Cardiac muscle cell (in vitro differentiated cells and primary cell): ENCODE measurements at places on chromosomes 3 and 15. TPM values are rescaled to one million over a fixed set of nuclear protein-coding genes. Genes with fewer than 3 reads are reported as not detected.

Gene ARHGAP31
- 59.9 and 60.6 TPM in 2 replicates for total RNA-seq

- no peak overlapping the region for H3K4me3 ChIP-seq
- H3K36me3 ChIP-seq, result no peaks in the 10 kb centered on the region
- no peak overlapping the region for H3K27ac ChIP-seq
- no peak for DNase-seq
- no peaks in the 10 kb centered on the region for H3K4me1 ChIP-seq
- H3K27me3 ChIP-seq, result no peaks in the 10 kb centered on the region
These were observed 2.6 kb downstream of the ITIH4 start for GRCh38 chr3:52827866-52828376.

GRCh38 chr15:50140983-50141382 lies 21.9 kb upstream of the ATP8B4 start:
- no peaks in the 10 kb centered on the region for H3K4me1 ChIP-seq
- no peaks in the 10 kb centered on the region for H3K36me3 ChIP-seq
- H3K27me3 ChIP-seq, result no peaks in the 10 kb centered on the region
- no peak overlapping the region for H3K27ac ChIP-seq
- DNase-seq, result no peak

GRCh38 chr3:177150970-177151627 lies 46.2 kb downstream of the TBL1XR1 start:
- H3K27ac ChIP-seq, result peak overlapping the region; percentile 66
- no peaks in the 10 kb centered on the region for H3K27me3 ChIP-seq
- H3K36me3 ChIP-seq, result no peaks in the 10 kb centered on the region

DNA sequence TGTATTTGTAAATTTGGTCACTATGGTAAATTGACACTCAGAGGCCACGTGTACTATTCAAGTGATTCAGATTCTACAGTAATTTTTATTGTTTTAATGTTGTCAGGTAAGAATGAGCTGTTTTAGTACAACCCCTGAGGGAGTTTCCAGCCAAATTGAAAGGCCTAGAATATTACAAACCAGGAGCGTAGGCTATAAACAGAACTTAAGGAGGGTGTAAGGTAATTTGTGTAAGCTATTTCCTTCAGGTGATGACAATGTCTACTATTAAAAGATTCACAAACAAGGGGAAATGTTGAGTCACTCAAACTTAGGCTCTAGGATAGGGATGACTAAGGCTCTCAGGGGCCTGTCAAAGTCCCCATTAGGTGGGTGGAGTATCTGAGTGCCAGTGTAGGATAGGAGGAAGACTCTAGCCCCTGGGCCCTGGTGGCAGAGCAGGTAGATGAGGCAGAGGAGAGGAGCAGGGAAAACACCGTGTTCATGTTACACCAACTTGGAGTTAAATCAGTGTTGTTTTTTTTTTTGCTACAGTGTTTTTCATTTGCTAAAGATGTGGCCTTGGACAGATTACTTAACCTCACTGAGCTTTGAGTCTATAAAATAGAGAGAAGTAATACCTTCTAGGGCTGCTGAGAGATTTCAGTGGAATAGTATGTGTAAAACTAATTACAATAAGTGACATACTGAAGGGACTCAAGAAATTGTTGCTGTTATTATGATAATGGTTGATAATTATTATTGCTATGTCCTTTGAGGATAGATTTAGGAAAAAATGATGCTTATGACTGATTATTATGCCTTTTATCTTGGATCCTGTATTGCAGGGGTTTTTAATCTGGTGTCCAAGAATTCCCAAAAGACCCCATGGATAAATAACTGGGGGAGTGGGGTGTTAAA lies 10.3 kb downstream of the TM4SF1 start:
- H3K27me3 ChIP-seq, result no peaks in the 10 kb centered on the region
- no peak overlapping the region for H3K4me3 ChIP-seq
- H3K27ac ChIP-seq, result no peak overlapping the region
- H3K36me3 ChIP-seq, result no peaks in the 10 kb centered on the region

Gene FMN1
- 1.8 and 3.3 TPM in 2 replicates for total RNA-seq

GRCh38 chr3:37240170-37240945 lies 66.0 kb upstream of the LRRFIP2 start:
- H3K4me3 ChIP-seq, result no peak overlapping the region
- DNase-seq, result no peak
- no peaks in the 10 kb centered on the region for H3K36me3 ChIP-seq
- no peak overlapping the region for H3K27ac ChIP-seq
- H3K27me3 ChIP-seq, result no peaks in the 10 kb centered on the region
- H3K4me1 ChIP-seq, result peaks cover 8% of the 10 kb centered on the region

DNA sequence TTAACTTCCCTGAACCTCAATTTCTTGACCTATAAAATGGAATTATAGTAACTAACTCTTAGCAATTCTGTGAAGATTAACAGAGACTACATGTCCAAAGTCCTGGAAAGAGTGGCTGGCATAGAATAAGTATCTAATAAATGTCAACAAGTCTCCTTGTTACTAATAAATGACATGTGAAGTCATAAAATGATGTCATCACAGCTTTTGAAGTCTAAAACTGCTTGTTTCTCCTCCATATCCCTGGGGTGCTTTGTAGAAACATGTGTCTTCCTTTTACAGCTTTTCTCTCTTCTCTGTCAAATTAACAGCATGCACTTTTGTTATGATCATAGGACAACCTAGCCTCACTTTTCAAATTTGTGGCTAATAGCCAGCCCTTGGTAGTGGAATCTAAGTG lies 510.2 kb downstream of the NTRK3 start:
- H3K36me3 ChIP-seq, result no peaks in the 10 kb centered on the region
- no peak for DNase-seq
- no peak overlapping the region for H3K4me3 ChIP-seq
- H3K4me1 ChIP-seq, result peaks cover 7% of the 10 kb centered on the region

GRCh38 chr15:59632714-59633113 lies 21.1 kb downstream of the GCNT3 start:
- H3K36me3 ChIP-seq, result peaks cover 3% of the 10 kb centered on the region
- peak; percentile 26 for DNase-seq

Gene CKMT1A
- 1.4 and 5.9 TPM in 2 replicates for total RNA-seq

Gene PRKCD
- total RNA-seq, result 0.70 and 1.3 TPM in 2 replicates

Gene ECE2
- not detected in 2 replicates for total RNA-seq

Gene NRG4
- total RNA-seq, result 0.21 and 1.2 TPM in 2 replicates

Gene ZSCAN29
- 27.1 and 29.8 TPM in 2 replicates for total RNA-seq

DNA sequence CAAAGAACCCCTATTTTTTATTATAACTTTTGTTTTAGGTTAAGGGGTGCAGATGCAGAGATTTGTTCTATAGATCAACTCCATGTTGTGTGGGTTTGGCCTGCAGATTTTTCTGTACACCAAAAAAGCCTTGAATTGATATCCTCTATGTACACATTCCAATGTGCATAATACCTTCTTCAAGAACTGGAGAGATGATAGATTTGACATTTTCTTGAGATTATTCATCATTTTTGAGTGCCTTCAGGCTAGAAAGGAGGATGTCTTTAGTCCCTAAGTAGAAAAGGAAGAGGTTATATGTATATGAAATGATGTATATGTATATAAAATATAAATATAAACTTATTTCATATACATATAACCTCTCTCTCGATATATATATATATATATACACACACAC lies 1190.0 kb upstream of the ALCAM start:
- H3K4me3 ChIP-seq, result no peak overlapping the region
- H3K27ac ChIP-seq, result no peak overlapping the region
- DNase-seq, result no peak

Gene TMEM87A
- 39.8 and 43.5 TPM in 2 replicates for total RNA-seq

Gene CORO2B
- 2.9 and 3.3 TPM in 2 replicates for total RNA-seq

GRCh38 chr3:107963581-107963980 lies 127.2 kb downstream of the CD47 start:
- H3K36me3 ChIP-seq, result no peaks in the 10 kb centered on the region
- H3K4me1 ChIP-seq, result no peaks in the 10 kb centered on the region
- no peak overlapping the region for H3K27ac ChIP-seq
- DNase-seq, result no peak

Gene POC1A
- total RNA-seq, result 6.0 and 12.4 TPM in 2 replicates

DNA sequence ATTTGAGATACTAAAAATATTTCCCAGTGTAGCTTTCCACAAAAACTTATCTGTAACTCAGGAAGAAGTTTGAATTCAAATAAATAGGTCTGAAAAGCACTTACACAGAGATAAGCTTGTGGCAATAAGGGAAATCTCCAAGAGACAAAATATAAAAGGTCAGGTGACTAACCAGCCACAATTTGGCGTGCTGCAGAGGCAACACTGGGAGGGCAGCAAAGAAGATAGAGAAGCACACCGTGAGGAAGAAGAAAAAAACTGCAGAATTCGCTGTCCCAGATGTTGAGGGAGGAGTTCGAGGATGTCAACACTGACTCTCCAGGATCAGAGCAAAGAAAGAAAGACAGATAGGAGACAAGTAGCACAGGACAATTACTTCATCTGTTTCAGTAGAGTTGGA lies 204.4 kb downstream of the FMN1 start:
- peak; percentile 43 for DNase-seq
- H3K4me3 ChIP-seq, result no peak overlapping the region
- no peaks in the 10 kb centered on the region for H3K36me3 ChIP-seq
- H3K4me1 ChIP-seq, result peaks cover 13% of the 10 kb centered on the region
- no peak overlapping the region for H3K27ac ChIP-seq

GRCh38 chr3:13530241-13531009 lies 18.5 kb upstream of the FBLN2 start:
- H3K4me1 ChIP-seq, result no peaks in the 10 kb centered on the region
- no peak overlapping the region for H3K4me3 ChIP-seq
- no peak for DNase-seq
- H3K27ac ChIP-seq, result no peak overlapping the region
- no peaks in the 10 kb centered on the region for H3K36me3 ChIP-seq
- H3K27me3 ChIP-seq, result no peaks in the 10 kb centered on the region

GRCh38 chr3:10783360-10784351 lies 32.4 kb upstream of the SLC6A11 start:
- H3K4me1 ChIP-seq, result no peaks in the 10 kb centered on the region
- DNase-seq, result peak; percentile 41
- no peak overlapping the region for H3K4me3 ChIP-seq
- H3K27ac ChIP-seq, result no peak overlapping the region
- peaks cover 20% of the 10 kb centered on the region for H3K27me3 ChIP-seq

Gene DNAH1
- total RNA-seq, result 3.2 and 3.6 TPM in 2 replicates

- H3K27ac ChIP-seq, result no peak overlapping the region
- no peaks in the 10 kb centered on the region for H3K36me3 ChIP-seq
- H3K4me1 ChIP-seq, result no peaks in the 10 kb centered on the region
- H3K27me3 ChIP-seq, result no peaks in the 10 kb centered on the region
- no peak overlapping the region for H3K4me3 ChIP-seq
These were observed 85.5 kb downstream of the CD200R1L start for GRCh38 chr3:112761062-112761638.

GRCh38 chr3:190581041-190581541 lies 67.2 kb downstream of the IL1RAP start:
- H3K4me1 ChIP-seq, result peaks cover 20% of the 10 kb centered on the region
- H3K4me3 ChIP-seq, result no peak overlapping the region
- no peaks in the 10 kb centered on the region for H3K27me3 ChIP-seq
- peak overlapping the region; percentile 80 for H3K27ac ChIP-seq

DNA sequence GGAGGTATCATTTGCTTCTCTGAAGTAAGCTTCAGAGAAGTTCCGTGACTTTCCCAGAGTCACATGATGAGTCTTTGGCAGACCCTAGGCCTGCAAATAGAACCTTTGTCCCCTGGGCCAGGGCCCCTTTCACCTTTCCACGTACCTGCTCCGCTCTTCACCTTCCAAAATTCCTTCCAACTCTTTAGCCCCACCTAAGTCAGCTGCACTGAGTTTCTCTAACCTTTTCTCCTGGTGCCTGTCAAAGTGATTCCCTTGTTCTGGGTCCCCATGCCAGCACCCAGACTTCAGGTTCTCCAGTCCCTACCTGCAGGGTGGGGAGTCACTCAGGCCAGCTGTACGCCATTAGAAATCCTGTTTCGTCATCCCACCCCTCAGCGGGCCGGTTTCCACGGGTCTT lies 12.8 kb downstream of the LYZL4 start:
- H3K36me3 ChIP-seq, result no peaks in the 10 kb centered on the region
- H3K4me3 ChIP-seq, result no peak overlapping the region
- H3K27ac ChIP-seq, result no peak overlapping the region
- no peak for DNase-seq
- H3K27me3 ChIP-seq, result no peaks in the 10 kb centered on the region

DNA sequence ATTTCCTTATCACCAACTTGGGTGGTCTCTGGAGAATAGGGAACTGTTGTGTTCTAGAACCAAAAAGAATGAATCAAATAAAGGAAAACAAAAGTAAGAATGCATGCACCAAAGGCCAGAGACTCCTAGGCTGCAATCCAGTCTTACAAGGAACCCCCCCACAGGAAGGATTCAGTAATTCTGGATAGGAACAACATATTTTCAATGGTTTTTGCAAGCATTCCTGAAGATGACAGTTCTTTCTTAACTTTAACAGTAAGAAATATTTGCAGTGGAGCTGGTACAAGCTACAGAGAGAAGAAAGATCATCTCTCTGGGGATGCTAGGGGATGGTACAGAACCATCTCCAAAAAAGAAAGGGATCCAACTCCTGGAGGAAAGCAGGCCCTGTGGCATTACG lies 116.2 kb upstream of the CHRM5 start:
- DNase-seq, result peak; percentile 52
- no peaks in the 10 kb centered on the region for H3K4me1 ChIP-seq
- no peaks in the 10 kb centered on the region for H3K36me3 ChIP-seq
- no peaks in the 10 kb centered on the region for H3K27me3 ChIP-seq
- H3K27ac ChIP-seq, result no peak overlapping the region
- no peak overlapping the region for H3K4me3 ChIP-seq

DNA sequence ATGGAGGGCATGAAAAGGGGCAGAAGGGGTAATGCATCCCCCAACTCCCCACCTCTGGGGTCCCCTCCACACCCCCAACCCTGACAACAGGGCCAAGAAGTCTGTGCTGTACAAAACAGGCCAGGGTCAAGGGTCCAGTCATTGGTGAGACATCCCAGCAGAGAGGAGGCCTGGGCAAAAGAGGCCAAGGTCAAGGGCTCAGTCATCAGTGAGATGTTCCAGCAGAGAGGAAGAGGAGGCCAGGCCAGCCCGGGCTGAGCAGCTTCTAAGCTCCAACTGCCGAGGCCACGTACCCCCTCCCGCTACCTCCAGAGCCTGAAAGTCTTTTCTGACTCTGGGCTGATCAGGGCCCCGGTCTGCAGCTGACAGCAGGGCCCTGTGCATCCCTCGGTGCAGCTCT lies 52.4 kb downstream of the LHFPL4 start:
- H3K4me1 ChIP-seq, result no peaks in the 10 kb centered on the region
- H3K4me3 ChIP-seq, result no peak overlapping the region
- peaks cover 25% of the 10 kb centered on the region for H3K27me3 ChIP-seq
- H3K36me3 ChIP-seq, result no peaks in the 10 kb centered on the region
- H3K27ac ChIP-seq, result no peak overlapping the region

DNA sequence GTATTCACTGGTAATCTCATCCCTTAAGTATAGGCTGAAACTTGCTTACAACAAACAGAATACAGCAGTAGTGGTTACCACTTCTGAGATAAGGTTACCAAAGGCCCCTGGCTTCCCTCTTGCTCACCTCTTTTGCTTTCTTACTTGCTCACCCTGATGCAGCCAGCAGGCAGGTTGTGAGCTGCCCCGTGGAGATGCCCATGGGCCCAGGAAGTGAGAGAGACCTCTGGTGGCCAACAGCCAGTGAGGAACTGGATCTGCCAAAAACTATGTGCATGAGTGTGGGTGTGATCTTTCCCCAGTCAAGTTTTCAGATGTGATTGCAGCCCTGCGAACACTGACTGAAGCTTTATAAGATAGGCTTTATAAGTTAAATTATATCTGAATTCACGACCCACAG lies 48.7 kb downstream of the NMNAT3 start:
- no peak overlapping the region for H3K27ac ChIP-seq
- H3K4me3 ChIP-seq, result no peak overlapping the region
- no peaks in the 10 kb centered on the region for H3K4me1 ChIP-seq
- no peaks in the 10 kb centered on the region for H3K27me3 ChIP-seq
